ENCODE measurements at places on chromosomes 1 and 21.

GRCh38 chr1:200869753-200870391 lies 2.9 kb upstream of the GPR25 start:
- DNase-seq, result no peak

GRCh38 chr21:34510148-34511142 lies 1.6 kb downstream of the KCNE1 start:
- DNase-seq, result peak; percentile 79

- no peak for DNase-seq
Observed at GRCh38 chr1:9797049-9797448, 26.7 kb downstream of the CLSTN1 start.

DNA sequence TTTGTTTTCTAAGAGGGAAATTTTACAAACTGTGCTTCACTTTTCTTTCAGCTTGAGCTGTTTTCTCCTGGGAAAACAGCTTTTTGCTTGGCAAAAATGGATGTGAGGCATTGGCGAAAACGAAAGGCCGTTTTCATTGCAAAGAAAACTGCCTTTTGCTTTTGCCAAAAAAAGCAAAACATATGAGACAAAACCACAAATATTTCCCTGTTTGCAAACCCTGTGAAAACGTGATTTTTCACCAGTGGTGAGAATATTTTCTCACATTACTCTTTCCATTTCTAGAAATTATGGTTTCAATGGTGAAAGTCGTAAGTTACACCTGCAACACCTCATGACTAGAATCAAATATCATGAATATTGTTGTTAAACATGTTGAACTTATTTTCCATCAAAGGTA lies 74.0 kb upstream of the ZBTB18 start:
- DNase-seq, result peak; percentile 7

DNA sequence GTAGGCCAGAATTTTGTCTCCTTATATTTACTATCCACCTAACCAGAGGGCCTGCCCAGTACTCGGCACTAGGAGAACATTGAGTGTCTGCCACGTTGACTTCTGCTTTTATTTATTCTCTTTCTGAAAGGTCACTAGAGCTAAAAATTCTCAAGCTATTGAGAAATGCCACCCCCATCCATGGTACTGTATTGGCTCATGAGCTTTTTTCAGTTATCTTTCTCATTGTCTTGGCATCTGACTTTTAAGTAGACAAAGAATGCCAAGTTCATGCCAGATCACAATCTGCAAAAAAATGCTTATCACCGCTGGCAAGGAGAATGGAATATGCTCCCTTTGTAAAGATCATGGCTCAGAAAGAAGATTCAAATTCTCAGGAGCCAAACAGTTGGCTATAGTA lies 49.8 kb upstream of the MROH9 start:
- DNase-seq, result peak; percentile 64

GRCh38 chr1:234781241-234782065 lies 171.5 kb upstream of the IRF2BP2 start:
- no peak for DNase-seq

DNA sequence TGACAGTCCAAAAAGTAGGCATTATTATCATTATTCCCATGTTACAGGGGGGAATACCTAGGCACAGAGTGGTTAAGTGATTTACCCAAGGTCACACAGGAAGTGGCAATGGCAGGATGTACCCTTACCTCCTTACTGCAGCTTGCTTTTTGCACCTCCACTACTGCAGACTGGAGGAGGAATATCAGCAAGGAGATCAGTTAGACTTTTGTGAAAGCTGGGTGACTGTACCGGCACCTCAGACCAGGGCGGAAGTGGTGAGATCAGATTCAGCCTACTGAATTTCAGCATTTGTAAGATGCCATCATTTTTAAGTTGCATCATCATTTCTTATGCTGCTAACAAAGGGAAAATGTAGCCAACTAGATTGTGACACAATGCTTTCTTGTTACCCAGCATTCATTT lies 4.5 kb downstream of the ADARB1 start:
- peak; percentile 95 for DNase-seq

DNA sequence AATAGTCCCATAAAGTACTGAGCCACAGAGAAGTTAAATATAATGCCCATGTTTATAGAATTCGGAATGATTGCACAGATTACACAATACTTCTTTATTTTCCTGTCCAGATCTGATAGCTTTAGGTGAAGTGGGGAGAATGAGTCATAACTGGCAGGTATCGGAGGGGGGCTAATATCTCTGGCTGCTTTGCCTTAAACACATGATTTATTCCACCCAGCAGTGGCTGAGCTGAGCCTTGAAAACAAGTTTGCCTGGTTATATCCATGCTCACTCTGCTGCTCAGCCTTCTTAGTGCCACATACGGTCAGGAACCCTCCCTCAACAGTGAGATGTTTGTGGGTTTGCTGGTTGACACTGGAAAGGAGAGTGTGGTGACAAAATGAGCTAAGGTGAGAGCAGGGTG lies 119.7 kb upstream of the ZNF648 start:
- no peak for DNase-seq

DNA sequence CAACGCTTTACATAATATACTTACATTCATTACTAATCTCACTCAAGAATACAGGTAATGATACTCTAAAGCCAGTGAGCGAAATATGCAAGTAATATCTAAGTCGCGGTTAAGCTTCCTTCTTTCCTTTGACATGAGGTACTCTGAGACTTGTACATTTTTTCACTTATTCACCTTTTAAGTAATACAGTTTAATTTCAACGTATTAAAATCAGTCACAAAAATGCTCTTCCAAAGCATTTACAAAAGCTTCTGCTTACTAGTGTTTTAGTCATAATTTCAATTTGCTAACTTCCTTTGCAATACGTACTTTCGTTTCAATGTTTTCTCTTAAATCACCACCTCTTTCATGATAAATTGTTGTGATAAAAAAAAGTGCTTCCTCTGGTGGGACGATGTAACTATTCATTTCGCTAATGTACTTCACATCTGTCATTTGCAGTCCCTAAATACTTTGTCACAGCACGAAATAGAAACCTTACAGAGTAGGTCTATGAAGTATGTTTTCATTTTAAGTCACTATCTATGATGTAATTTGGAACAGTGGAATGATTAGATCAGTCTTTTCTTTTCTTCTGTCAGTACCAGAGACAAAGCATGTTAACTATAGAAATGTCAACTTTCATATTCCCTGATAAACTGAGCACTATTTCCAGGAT lies 34.0 kb upstream of the ADGRL4 start:
- DNase-seq, result peak; percentile 47

DNA sequence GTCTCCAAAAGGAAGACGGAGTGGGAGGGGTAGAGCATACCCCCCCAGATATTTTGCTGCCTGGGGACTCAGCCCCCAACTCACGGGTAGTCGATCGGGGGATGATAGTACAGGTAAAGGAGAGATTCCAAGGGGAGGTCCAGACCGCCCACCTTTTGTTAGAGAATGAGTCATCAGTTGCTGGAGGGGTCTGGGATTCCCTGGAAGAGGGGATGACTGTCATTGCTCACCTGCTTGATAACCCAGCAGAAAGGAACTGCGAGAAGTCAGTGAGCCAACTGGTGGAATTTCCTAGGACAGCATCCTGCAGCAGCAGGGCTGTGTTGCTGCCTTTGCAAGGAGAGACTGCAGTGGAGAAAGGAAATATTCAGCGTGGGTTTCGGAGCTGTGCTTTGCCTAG lies 64.4 kb downstream of the MACF1 start:
- peak; percentile 44 for DNase-seq

GRCh38 chr1:227035316-227035715 lies 95.2 kb downstream of the COQ8A start:
- no peak for DNase-seq

DNA sequence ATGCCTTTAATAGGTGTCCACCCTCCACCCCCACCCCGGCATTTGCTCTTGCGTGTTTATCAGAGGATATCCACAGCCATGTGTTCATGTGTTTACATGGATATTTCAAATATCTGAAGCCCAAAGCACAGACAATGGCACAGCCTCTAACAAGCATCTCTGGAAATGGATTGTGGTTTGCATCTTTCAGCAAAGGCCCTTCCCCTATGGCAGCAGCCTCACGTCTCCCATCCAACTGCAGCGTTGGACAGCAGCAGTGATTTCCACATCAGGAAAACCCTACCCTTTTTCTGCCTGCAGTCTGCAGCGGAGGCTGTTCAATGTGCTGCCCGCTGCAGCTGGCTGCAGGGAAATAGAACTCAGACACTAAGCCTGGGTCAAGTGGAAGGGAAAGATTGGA lies 1.6 kb downstream of the RASSF5 start:
- peak; percentile 65 for DNase-seq

- no peak for DNase-seq
Observed at GRCh38 chr21:40471103-40471502, 375.9 kb downstream of the DSCAM start.

DNA sequence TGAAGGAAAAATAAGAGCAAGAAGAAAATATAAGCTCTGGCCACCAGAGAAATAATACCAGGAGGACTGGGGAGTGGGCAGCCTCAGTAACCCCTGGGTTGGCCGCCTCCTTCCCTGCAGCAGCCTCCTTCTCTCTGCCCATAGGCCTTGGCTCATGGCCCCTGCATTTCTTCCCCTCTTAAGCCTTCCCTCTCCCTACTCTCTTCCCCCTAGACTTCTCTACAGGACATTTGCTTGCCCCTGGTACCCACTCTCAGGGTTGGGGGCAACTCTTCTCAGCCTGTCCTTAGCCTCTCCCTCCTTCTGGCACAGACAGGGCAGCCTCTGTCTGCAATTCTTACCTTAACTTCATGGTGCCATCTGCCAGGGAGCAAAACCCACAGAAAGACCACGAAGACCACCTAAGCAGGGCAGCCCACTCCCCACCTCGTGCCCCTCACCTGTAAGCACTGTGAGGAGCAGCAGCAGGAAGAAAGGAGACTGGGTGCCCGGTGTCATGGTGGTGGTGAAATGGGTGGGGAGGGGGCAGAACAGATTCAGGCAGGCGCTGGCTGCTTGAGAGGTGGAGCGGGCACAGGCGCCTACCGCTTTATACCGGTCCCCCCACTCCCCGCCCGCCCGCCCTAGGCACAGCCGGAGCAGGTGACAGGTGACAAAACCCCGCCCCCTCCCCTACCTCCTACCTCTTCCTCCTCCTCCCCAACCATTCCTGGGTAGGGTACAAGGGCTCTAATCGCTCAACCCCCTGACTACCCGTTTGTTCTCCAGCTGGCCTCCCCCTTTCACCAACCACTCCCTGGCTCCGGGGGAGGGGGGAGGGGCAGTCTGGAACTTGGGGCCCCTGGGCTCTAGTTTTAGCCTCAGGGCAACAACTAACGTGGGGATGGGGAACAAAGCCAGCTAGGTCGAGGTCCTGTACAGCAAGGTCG lies 15.1 kb downstream of the THBS3 start:
- DNase-seq, result no peak

- DNase-seq, result no peak
Observed at GRCh38 chr1:157117527-157118057, 18.0 kb upstream of the ETV3L start.

- no peak for DNase-seq
Observed at GRCh38 chr1:48887796-48888195, 111.1 kb upstream of the BEND5 start.
